ENCODE measurements at places on chromosomes 7 and 10. TPM values are rescaled to one million over a fixed set of nuclear protein-coding genes. Genes with fewer than 3 reads are reported as not detected.

DNA sequence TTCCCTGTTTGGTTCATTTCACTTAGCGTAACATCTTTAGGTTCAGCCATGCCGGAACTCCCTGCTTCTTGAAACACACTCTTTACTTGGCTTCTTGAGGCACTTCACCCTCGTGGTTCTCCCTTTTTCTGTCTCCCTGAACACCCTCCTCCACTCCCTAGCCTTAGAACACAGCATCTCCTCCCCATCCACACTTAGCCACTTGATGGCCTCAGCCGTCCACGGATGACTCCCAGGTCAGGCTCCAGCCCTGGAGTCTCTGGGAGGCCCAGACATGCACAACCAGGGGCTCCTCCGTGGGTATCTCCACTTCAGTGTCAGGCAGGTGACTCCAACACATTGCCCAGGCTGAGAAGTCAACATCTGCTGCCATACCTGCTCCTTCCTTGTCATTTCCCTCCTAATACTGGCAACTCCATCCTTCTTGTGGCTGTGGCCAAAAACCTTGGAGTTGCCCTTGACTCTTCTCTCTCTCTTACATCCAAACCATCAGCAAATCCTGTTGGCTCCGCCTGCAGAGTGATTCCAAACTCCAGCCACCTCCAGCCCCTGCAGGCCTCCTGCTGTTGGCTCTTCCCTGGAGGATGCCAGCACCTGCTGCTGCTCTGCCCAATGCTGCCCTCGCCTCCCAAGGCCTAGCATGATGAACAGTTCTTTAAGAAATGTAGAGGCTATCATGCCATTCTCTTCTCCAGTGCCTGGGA is 8.4 kb upstream of the INMT start:
- no peak for ATAC-seq

- ATAC-seq = no peak
Measured at GRCh38 chr10:57218382-57218781, 857.3 kb upstream of the ZWINT start.

APBB1IP gene
- 50.4 TPM for total RNA-seq

CDHR3 gene
- total RNA-seq = 0.71 TPM

COL26A1 gene
- not detected for total RNA-seq

MSMB gene
- not detected for total RNA-seq
